Germinal center (tissue), 1 donor: ENCODE measurements at places on chromosomes 4 and X.

DNA sequence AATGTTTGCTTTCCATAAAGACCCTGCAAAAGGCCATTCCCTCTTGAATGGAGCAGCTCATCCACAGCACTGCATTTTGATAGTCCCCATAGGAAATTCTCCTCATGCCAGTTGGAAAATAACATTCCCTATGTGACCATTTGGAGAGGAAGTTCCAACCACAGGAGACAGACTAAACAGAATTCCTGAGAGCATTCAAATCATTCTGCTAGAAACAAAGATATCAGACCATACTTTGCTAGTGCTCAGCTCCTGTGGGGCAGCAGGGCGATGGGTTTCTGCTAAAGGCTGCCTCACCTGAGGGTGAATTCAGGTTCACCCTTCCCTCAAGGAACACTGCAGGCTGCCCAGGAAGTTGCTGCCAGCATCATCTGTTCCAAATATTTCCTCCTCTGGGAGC is 58.8 kb downstream of the LNX1 start:
- DNase-seq: no peak

- DNase-seq: no peak
Measured at GRCh38 chr4:62970846-62971245, 1438.4 kb downstream of the TECRL start.

- DNase-seq: no peak
Measured at GRCh38 chrX:72620550-72621145, 48.0 kb upstream of the HDAC8 start.

GRCh38 chrX:11382930-11383329 is 89.7 kb downstream of the AMELX start:
- DNase-seq: no peak

DNA sequence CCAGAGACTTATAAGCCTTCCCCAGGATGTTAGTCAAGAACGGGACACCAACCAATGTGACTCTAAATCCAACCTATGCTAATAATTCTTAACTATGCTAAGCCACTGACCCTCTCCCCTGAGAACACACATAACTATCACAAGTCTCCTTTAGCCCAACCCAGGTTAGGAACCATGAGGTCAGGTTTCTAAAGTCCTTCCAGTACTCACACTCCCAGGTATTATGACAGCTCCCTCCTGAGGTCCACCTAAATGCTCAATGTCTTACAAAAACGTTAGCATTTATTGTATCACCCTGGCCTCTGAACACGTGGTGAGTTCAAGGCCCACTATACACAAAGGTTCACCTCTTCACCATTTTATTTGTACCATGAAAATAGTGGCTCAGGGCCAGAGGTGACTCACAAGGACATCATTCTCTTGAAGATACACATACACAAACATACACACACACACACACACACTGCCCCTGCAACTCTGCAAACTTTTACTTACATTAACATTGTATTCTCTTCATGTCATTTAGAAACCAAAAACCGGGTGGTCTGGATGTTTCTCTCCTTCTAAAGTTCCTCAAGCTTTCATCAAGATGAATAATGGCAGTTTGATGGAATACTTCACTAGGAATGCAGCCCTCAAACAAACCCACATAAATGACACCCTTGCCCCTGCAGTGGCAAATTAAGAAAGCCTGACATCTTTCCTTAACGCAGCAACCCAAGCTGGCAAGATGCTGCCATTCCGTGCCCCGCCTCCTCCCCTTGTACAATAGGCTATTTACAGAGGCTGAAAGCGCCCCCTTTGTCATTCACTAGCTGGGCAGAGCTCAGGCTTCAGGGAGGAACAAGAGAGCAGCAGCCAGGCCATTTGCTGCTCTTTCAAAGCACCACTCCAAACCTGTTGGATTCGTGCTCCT is 17.7 kb downstream of the ACSL1 start:
- no peak for DNase-seq

DNA sequence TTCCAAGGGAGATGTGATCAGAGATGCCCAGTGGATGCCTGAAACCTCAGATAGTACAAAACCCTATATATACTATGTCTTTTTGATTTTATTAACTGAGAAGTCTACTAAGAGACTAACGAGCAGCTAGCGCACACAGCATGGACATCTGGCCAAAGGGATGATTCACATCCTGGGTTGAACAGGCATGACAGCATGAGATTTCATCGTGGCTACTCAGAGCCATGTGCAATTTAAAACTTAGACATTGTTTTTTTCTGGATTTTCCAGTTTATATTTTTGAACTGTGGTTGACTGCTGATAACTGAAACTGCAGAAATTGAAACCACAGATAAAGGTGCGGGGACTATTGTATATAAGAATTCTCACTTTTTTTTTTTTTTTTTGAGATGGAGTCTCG is 2252.9 kb upstream of the AGA start:
- no peak for DNase-seq

DNA sequence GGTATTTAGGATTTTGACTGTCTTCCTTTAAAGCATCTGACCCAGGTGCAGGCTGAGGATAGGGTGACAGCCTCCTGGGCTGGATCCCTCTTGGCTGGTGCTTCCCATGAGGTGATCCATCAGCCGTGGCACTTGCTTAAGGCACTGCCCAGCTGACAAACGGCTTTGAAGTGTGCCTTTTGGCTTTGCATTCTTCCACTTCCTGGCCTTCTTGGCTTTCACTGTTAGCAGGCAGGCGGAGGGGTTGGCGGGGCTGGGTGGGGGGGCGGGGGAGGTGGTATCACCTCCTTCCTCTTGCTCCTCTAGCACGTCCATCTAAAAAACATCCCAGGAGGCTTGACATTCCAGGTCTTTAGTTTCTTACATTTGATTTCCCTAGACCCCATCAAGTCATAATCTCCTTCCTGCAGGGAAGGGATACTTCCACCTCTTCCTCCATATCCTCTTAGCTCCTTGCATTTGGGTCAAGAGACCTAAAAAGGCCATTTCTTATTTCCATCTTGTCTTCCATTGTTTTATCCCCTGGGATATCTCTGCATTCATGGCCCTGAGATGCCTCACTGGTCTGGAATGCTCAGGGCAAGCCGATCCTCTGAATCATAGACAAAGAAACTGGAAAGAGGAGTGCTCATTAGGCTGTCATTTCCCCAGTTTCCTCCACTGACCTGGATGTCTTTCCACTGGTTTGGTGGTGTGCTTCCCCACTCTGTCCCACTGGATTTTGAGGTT is 11.3 kb upstream of the APLN start:
- no peak for DNase-seq
